ENCODE measurements at places on chromosomes 6 and 20. TPM values are rescaled to one million over a fixed set of nuclear protein-coding genes. Genes with fewer than 3 reads are reported as not detected.

PHACTR3 gene
- total RNA-seq = 0.26 TPM

FBXL4 gene
- 12.4 TPM for total RNA-seq

BCAS4 gene
- total RNA-seq = 1.4 TPM

FAXC gene
- 3.8 TPM for total RNA-seq

TRIM15 gene
- not detected for total RNA-seq

EFCAB8 gene
- under 0.01 TPM for total RNA-seq

TPD52L2 gene
- total RNA-seq = 132 TPM

DBNDD2 gene
- 2.6 TPM for total RNA-seq

MCHR2 gene
- total RNA-seq = not detected

NT5E gene
- total RNA-seq = 111 TPM

BEND6 gene
- total RNA-seq = 5.3 TPM

CD93 gene
- total RNA-seq = 8.6 TPM

PKIB gene
- 2.6 TPM for total RNA-seq

PARD6B gene
- 1.9 TPM for total RNA-seq

MOG gene
- not detected for total RNA-seq

COL9A1 gene
- total RNA-seq = not detected

HS3ST5 gene
- total RNA-seq = under 0.01 TPM

Data from epithelial cell of alveolus of lung (primary cell).